Activated CD8-positive, alpha-beta memory T cell treated with anti-CD3 and anti-CD28 coated beads for 24 hours (primary cell): ENCODE measurements at places on chromosomes 3 and 15.

GRCh38 chr15:100686021-100686724, 83.8 kb downstream of the ASB7 start:
- DNase-seq = no peak

DNA sequence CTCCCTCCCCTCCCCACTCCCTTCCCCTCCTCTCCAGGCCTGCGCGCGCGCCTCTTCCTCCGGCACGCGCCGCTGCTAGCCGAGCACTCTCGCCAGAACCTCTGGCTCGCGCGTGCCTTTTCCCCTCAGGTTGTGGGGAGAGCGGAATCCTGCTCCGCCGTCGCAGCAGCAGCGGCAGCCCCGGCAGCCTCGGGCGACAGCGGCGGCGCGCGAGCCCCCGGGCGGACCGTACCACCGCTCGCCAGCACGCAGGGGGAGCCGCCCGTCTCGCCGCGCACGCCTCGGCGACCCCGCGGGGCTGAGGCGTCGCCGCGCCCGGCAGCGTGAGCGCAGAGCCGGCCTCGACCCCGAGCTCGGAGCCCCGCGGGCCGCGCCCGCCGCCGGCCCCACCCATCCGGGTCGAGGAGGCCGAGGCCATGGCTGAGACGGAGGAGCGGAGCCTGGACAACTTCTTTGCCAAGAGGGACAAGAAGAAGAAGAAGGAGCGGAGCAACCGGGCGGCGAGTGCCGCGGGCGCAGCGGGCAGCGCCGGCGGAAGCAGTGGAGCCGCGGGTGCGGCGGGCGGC, at the start of gene CDV3:
Gene CDV3, plus strand, starts transcription at position 58 of the 566 bp plus-strand sequence. Its CDS starts 359 bp downstream, at position 417.
- DNase-seq = no peak

GRCh38 chr3:18557216-18557615, 132.1 kb upstream of the SATB1 start:
- no peak for DNase-seq

- DNase-seq = no peak
Observed at GRCh38 chr15:35043373-35044095, 41.6 kb downstream of the NANOGP8 start.

DNA sequence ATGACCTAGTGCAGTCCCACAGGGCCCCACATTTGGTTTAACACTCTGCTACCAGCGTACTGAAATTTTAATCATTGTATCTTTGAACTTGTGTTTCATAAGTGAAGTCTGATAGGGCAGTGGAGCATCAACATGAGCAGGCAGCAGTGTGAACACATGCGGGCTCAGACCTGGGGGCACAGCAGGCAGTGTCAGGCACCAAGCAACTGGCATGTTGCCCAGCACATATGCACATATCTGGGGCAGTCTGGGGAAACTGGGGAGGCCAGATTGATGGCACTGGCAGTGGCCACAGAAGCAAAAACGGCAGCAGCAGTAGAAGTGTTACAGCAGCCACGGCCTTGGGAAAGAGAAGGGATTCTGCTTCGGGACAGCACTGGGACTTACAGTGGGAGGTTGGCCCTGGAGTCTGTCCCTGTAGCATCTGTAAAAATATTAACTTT, 353.9 kb upstream of the KCNMB2 start:
- no peak for DNase-seq

DNA sequence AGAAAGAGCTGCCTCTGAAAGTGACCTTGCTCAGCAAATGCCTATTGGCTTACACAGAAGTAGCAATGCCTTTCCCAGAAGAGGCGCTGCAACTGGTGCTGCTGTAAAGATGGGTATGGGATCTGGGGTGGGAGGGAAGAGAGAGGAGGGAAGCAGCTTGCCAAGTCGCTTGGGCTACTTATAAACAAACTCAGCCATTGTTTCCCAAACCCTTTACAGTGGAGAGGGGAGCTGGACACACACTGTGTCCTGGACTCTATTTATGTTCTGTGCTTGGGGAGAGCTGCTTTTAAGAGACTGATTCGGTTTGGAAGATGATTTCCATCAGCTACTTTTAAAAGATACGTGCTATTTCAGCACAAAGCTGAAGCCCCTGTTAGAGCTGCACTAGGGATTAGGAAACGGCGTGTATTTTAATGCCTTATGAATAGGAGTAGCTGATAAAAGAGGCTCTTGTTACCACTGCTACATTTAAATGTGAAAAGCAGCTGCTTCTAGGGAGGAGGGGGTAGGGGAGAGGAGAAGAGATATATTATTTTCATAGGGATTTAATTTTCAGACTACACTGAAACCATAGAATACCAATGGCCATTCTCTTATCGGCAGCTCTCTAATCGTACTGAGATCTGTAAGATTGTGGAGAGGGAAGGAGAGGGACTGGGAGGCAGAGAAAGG, 440.6 kb downstream of the MCTP2 start:
- no peak for DNase-seq

DNA sequence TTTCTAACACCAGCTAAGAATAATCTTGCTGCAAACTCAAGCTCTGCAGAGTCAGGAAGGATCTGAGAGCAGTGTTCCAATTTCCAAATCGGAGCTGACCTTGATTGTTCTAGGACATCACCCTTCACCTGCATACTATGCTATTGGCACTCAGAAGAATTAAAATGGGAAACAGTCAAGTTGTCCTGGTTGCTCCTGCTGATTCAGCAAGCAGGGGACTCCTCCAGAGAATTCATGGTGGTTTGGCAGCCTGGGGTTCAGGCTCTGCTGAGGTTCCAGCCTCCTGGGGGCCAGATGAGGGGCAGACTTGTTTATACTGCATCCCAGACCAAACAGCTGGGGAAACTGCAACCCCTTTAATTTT, 213.7 kb upstream of the ADAMTS9 start:
- no peak for DNase-seq

- DNase-seq = no peak
Observed at GRCh38 chr3:167773584-167773983, 38.1 kb downstream of the SERPINI1 start.

- no peak for DNase-seq
Observed at GRCh38 chr3:139561959-139562676, 22.6 kb upstream of the RBP1 start.

GRCh38 chr3:7484636-7485035, 623.7 kb downstream of the GRM7 start:
- DNase-seq = no peak

- peak; percentile 48 for DNase-seq
Observed at GRCh38 chr15:101427606-101428487, 61.7 kb downstream of the PCSK6 start.

GRCh38 chr3:123644358-123644757, 59.5 kb upstream of the HACD2 start:
- DNase-seq = no peak

- DNase-seq = no peak
Observed at GRCh38 chr15:49815950-49816349, 195.1 kb downstream of the DTWD1 start.

GRCh38 chr3:196660381-196661166, 21.1 kb downstream of the NRROS start:
- DNase-seq = no peak

- DNase-seq = no peak
Observed at GRCh38 chr3:152128356-152128755, 140.4 kb upstream of the MBNL1 start.

DNA sequence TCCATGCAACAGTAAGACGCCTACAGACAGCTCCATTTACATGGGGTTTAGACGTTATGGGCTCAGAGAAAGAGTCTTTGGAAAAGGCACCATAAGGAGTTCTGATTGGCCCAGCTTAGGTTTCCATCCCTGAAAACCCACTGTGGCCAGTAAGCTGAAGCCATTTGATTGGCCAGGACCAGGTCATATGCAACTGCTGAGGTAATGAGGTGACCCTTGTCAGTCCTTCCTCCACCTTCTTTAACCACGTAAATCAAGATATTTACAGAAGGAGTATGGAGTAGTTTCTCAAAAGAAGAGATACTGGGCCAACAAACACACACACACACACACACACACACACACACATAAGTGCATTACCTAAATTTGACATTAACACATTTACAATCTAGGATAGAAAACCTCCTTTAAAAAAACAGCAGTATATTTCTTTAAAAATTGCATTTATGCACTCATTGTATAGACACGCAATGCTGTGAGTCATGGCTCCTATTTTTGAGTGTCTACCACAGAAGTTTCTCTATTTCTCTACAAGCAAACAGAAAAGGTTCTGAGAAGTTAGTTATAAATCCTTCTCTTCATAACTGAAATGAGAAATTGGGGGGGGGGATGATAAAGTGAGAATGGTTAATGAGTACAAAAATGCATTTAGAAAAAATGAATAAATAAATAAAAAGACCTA, 16.3 kb upstream of the MB21D2 start:
- no peak for DNase-seq

GRCh38 chr3:188827103-188827502, 344.7 kb upstream of the TPRG1 start:
- no peak for DNase-seq

- DNase-seq = peak; percentile 76
Observed at GRCh38 chr3:150761831-150762661, 923 bp downstream of the SIAH2 start.

DNA sequence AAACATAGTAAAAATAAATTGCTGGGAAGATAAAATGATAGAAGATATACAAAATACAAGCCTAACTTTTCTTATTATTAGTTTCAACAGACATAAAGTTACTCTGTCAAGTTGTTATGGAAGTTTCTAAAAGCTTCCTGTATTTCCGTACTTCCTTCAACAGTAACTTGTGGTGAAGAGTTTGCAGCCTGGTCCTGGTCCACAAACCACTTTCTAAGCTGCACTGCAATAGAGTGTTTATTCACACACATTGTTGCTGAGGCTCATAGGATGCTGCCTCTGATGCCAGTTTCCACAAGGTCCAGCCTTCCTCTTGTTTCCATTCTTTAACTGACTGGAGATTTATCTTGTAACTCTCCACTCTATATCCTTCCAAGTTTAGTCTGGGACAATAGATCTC, 39.4 kb upstream of the KY start:
- no peak for DNase-seq

DNA sequence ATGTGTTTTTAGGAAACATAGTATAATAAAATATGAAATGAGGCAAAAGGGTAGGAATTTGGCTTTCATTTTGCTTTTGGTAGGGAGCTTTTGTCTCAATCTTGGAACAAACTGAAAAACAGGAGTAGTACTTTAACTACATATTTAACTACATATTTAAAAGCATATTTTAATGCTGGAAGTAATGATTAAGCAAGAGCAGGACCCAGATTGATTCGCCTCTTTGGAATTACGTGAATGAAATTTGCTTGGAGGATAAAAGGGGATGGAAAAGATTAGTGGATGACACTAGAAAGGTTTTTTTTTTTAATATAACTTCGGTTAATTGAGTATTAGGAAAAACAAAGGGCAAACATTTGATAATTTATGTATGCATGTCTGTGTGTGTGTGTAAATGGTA, 11.2 kb upstream of the TMEM212 start:
- no peak for DNase-seq

GRCh38 chr15:40352281-40352901, 1.6 kb downstream of the PHGR1 start:
- DNase-seq = no peak
